ENCODE measurements at places on chromosomes 3 and 15.

- DNase-seq, result no peak
Observed at GRCh38 chr3:187305881-187306280, 14.3 kb upstream of the MASP1 start.

DNA sequence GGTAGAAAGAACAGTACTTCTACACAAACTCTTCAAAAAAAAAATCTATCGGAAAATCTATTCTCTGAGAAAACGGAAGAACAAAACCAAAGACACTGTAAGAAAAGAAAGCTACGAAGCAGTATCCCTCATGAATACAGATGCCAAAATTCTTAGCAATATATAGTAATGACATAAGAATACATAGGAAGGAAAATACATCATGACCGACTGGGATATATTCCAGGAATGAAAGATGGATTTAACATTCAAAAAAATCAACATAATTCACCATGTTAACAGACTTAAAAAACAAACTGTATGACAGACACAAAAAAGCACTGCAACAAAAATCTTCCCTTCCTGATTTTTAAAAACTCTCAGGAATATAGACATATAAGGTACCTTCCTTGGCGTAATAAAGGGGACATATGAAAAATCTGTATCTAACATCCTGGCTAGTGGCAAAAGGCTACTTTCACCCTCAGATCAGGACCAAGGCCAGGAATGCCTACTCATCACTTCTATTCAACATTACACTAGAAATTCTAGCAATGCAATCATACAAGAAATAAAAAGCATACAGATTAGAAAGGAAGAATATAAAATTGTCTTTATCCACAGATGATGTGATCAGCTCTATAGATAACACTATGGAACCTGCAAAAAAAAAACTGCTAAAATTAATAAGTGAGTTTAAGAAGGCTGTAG is 77.6 kb upstream of the XXYLT1 start:
- DNase-seq, result no peak

- DNase-seq, result no peak
Observed at GRCh38 chr3:139482206-139482605, 5.9 kb upstream of the RBP2 start.

- DNase-seq, result peak; percentile 56
Observed at GRCh38 chr15:48352474-48353072, 21.3 kb downstream of the DUT start.

GRCh38 chr3:31142139-31142538 is 247.7 kb upstream of the GADL1 start:
- no peak for DNase-seq

DNA sequence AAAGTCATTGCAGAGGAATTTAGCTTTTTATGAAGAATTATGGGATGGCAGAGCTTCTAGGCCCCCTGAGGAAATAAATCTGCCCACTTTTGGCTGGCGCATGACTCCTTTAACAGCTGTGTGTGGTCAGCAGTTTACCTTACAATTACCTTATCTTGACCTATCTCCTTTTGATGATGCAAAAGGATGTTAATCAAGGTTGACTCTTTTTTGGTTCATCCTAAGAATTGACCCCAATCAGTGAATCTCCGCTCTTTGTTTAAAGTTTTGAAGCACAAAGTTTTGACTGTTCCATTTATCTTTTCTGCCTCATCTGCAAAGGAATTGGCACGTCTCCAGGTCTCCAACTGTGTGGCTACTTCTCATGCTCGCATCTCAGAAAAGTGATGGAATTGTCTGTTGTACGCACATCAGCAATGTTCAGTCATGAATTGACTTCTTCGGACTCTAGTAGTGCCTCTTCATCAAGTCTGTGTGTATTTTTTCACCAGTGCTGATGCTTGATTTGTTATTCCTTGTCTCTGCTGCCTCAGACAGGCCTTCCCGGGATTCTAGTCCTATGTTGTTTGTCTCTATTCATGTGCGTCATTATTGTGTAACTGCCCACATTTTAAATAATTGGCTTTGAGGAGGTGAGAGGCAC is 196.2 kb upstream of the CFAP20DC start:
- no peak for DNase-seq

GRCh38 chr3:15964605-15965442 is 167.0 kb upstream of the ANKRD28 start:
- no peak for DNase-seq

DNA sequence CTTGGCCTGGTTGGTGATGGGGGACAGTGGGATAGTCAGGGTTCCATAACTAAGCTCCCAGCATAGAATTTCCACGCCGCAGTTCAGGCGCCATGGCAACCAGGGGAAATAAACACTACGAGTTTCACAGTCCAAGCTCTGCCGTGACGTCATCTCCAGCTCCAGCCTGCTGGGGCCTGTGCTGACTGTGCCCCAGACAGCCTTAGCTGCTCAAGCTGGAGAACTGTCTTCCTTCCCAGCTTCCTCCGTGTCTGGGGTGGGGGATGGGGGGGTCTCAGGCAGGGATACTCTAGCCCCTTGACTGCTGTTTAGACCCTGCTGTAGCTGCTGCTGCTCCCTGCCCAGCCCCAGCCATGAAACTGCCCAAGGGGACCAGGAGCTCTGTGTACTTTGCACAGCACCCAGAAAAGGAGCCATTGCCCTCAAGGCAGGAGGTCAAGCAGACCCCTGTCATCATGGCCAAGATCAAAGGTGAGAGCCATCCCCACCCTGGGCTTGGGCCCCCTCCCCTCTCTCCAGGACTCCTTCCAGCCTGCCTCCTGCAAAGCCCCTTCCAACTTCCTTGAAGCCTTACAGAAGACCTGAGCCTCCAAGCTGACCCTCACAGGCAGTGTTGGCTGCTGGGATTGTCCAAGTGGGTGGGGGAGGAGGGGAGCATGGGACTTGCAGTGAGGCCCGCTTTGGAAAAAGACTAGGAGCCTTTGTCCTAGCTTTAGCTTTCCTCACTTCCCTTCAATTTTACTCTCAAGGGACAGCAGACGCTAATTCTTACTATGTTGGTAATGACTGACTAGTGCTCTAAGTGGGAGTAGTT is 11.4 kb upstream of the CSPG4 start:
- DNase-seq, result peak; percentile 34

DNA sequence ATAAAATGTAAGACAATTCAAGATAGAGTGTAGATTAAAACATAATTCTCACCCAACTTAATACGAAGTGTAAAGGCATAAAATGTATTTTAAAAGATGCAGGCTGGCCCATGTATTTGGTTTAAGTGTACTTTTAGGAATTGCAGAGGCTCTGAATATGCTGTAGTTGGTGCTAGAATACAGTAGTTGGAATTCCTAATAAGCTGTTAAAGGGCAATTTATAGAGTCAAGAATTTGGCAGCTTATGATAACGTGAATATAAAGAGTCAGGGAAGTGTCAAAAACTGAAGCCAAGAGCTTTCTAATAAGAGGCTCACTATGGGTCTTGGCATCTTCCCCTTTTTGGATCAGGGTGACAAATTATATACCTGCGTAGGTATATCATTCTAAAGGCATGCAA is 36.5 kb downstream of the ADAMTS9 start:
- no peak for DNase-seq

GRCh38 chr15:60255390-60255789 is 142.4 kb downstream of the ANXA2 start:
- peak; percentile 7 for DNase-seq

- no peak for DNase-seq
Observed at GRCh38 chr3:129604767-129605166, 1.7 kb downstream of the PLXND1 start.

GRCh38 chr3:98333989-98334606 is 19.6 kb upstream of the OR5K4 start:
- DNase-seq, result no peak

GRCh38 chr15:48355377-48355776 is 24.1 kb downstream of the DUT start:
- no peak for DNase-seq

DNA sequence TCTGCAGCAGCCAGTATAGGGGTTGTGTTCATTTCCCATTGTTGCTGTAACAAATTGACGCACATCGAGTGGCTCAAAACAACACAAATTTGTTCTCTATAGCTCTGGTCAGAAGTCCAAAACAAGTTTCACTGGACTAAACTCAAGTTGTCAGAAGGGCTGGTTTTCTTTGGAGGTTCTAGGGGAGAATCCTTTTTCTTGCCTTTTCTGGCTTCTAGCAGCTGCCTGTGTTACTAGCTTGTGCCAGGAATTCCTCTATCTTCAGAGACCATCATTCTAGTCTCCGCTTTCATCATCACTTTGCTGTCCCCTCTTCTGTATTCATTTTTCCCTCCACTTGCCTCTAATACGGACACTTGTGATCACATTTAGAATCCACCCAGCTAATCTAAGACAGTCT is 20.5 kb downstream of the GASK1A start:
- no peak for DNase-seq

DNA sequence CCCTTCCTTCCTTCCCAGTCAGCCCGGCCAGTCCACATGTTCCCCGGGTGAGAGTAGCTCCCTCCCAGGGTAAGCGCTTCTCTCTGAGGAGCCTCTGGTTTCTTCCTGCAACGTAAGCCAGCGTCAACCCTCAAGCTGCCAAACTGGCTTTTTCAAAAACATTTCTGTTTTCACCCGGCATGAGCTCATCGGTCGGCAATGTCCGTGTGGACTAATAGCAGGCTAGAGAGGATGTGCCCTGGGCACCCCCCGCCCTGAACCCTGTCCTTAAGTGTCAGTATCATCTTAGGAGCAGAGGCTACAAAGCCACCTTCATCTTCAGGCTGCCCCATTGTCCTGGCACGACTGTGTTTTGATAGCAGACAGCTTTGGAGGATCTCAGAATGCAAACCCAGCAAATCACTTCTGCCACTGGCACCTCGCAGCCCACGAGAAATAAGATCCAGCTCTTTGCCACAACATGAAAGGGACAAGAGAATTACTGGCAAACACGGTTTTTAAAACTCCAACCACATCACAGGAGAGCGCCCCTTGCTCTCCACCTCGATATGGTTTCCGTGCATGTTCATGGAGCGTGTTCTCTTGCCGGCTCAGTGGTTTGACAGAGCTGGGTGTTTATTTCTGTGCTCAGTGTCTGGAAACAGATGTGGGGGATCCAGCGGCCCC is 9.9 kb downstream of the ALDH1A3 start:
- no peak for DNase-seq

DNA sequence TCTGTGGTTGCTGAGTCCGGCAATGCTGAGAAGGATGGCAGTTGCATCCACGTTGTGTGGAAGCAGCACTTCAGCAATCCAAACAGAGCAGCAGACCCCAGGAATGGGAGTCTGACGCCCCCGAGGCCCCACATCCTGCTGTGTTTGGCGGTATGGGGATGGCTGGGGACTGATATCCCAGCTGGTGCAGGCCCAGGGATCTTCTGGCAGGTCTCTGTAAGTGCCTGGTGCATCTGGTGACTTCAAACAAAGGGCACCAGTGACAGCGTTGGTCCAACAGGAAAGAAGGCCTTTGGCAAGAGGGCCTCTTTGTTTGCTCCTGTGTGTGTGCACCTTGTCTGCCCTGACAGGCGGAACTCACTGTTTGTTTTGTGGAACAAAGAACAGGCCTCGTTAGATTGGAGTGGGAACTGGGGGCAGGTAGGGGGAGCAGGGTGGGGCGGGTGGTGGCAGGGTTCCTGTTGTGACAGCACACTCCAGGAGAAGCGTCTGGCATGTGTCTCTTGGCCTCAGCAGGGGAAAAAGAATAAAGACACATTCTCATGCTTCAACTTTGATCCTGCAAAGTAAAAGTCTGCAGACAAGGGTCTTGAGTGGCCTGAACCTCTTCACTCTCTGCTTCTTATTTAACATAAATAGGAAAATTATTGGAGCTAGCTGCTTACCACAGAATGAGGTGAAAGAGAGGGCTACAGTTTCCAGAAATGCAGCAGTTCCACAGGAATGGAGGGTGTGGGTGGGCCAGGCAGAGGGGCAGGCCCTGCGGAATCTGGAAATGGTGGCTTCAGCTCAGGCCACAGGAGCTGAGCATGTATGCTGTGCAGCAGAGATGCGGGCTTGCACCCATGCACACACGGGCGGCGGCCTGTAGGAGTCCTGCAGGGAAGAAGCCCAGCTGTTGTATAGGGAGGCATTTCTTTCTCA is 94.5 kb upstream of the MYZAP start:
- DNase-seq, result no peak

GRCh38 chr15:42494998-42495360 is 455 bp upstream of the SNAP23 start:
- DNase-seq, result peak; percentile 48

DNA sequence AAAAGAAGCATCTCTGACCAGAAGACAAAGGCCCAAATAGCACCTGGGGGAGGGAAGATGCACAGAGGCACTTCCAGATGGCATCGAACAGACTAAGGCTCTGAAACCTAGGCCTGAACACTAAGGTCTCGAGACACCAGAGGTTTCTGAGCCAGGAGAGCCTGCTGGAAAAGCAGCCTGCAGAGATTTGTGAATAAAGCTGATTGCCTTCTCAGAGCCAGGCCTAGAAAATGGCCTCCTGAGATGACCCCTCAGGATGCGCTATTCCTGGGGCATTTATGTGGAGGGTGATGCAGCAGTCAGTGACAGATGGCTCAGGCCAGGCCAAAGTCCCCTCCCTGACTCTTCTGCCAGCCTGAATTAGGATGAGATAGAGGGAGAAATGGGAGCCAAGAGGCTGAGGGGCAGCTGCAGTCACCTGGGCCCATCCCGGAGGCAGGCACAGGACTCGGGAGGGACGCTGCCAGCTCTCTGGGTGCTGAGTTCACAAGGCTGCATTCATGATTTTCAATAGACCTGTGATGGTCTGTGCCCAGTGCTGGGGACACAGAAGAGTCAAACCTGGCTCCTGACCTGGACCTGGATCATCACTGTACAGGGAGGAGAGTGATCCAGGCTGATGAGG is 6.9 kb downstream of the PRSS50 start:
- no peak for DNase-seq

GRCh38 chr15:48544778-48545177 is 100.7 kb downstream of the FBN1 start:
- DNase-seq, result no peak

DNA sequence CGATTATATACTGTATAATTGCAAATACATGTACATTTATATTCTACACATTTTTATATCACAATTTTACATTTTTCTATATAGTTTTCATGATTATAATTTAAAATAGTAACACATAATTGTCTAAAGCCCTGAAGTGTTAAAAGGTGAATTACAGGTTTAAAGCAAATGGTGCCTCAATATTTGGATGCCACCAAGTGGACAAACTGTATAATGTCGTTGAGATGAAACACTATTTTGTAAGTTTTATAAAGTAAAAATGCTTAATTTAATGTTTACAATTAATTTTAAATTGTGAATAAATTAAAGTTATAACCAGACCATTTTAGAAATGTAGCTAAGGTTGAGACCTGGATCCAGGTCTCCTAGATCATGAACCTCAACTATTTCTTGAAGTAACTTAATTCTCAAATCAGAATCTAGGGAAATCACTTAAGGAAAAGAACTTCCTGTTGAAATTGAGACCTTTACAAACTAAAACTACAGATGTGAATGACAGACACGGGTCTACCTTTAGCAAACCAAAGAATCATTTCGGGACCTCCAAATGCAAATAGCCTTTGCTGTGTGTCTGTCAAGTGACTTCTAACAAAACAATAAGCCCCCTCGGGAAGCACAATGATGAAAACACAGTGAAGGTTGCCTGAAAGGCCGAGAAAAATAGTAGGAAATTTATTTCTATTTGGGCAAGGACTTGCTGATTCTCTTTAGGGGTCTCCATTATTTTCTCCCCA is 37.8 kb downstream of the EHHADH start:
- no peak for DNase-seq

Measured in stimulated activated CD4-positive, alpha-beta T cell treated with anti-CD3 and anti-CD28 coated beads, Interleukin-2, amount 100 ng/mL, for 24 hours (primary cell).